ENCODE measurements at places on chromosomes 13 and 19.

DNA sequence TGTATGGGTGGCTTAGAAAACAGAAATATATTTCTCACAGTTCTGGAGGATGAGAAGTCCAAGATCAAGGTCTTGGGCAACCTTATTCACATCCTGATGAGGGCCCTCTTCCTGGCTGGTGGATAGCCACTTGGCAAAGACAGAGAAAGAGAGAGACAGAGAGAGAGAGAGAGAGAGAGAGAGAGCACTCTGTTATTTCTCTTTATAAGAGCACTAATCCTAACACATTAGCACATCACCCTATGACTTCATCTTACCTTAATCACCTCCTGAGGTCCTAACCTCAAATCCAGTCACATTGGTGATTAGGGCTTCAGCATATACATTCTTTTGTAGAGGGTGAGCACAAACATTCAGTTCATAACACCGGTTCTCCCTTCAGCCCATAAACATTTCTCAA lies 430.3 kb downstream of the EFNB2 start:
- DNase-seq: no peak

DNA sequence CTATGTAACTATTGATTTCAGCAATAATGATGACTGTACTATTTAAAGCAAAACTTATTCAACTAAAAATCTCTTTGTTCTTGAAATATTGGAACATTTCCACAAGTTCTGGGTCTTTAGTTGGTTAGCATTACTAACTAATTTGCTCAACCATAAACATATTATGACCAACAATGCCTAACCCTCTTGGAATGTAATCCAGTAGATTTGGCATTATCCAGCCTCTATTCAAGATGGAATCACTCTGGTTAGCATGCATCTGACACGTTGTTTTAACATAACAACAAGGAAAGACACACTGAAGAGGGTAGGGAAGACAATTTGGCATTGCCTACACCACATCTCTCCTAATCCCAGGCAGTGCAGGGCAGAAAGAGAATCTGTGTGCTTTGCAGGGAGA lies 941.3 kb upstream of the PCDH20 start:
- DNase-seq: no peak

GRCh38 chr19:3096267-3096901 lies 2.2 kb downstream of the GNA11 start:
- no peak for DNase-seq

- DNase-seq: no peak
Measured at GRCh38 chr13:67200183-67200582, 30.0 kb downstream of the PCDH9 start.

GRCh38 chr13:19713186-19713965 lies 69.4 kb downstream of the PSPC1 start:
- DNase-seq: no peak

DNA sequence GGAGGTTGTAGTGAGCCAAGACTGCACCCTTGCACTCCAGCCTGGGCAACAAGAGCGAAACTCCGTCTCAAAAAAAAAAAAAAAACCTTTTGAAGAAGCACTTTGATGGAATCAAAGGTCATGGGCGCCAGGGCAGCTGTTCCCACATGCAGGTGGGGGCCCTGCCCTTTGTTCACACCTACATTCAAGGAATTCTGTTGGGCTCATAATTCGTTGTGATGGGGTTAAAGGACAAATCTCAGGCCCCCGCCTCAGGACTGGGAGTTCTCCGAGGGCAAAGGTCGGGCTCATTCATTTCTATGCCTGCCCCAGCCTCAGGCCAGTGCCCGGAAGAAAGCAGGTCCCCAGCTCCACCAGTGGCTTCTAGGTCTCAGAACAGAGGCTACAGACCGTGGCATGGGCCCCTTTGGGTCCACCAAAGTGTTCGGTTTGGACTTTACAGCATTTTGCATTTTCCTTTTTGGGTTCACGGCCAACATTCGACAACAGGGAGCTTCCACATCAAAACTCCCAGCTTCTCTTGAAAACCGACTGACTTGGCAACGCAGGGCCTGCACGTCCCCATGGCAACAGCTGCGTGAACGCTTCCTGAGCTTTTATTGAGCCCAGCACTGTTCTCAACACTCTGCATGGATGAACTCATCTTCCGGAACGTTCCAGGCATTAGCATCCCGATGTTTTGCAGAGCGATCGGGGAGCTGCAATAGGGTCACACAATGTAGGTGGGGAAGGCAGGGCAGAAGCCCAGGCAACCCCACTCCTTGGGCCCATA lies 10.1 kb upstream of the GTF2F1 start:
- DNase-seq: no peak

DNA sequence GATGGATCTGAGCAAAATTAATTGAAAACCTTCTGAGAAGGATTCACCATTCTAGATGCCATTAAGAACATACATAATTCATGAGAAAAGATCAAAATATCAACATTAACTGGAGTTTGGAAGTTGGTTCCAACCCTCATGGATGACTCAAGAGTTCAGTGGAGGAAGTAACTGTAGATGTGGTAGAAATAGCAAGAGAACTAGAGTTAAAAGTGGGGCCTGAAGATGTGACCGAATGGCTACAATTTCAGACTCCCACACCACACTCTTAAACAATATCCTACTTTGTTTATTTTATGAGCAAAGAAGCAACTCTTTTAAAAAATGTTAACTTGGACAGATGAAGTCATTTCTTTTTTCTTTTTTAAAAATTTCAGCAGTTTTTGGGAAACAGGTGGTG lies 354.3 kb downstream of the KLF12 start:
- no peak for DNase-seq

DNA sequence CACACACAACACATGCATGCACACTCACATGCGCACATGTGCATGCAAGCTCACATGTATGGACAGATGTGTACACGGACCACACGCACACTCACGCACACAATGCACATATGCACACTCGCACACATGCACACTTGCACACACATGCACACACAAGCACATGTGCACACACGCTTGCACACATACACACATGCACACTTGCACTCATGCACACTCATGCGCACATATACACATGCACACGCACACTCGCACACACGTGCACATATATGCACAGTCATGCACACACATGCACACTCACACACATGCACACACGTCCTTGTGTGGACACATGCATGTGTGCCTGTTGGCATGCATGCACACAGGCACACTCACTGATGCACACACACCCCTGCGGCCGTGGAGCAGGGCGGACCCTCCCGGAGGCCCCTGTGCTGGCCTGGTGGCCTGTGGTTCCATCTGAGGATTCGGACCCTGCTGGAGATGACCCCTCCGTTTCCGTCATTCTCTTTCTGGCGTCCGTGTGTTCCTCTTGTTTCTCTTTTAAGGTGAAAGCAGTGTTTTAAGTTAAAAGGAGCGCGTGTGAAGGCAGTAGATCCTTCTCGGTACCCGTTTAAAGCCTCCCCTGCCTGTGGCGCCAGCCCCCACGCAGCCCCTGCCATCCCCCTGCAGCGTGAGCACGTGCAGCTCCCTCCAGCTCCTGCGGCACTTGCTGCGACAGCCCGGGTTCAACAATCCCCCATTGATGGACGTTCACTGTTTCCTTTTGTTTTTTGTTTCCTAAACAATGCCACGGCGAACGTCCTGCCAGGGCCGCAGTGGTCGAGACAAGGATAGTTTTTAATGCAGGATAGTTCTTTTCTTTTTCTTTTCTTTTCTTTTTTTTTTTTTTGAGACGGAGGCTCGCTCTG lies 5.6 kb downstream of the NDUFS7 start:
- no peak for DNase-seq

GRCh38 chr19:35363001-35363590 lies 4.8 kb downstream of the FFAR3 start:
- no peak for DNase-seq

DNA sequence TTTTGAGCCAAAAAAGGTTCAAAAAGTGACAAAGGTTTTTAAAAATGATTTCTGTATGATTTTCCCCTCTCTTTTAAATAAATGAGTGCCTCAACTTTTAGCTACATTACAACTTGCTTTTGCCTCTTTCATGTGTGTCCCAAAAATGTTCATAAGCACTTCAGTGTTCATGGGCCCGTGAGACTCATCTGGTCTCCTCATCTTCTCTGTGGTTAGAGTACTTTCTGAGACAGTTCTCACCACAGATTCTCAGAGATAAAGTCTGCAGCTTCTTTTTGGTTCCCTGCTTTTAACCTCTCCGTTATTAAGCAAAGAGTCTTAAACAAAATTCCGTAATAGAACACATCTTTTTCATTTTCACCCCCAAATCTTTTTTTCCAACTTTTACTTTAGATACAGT lies 156.9 kb downstream of the DLEU7 start:
- no peak for DNase-seq

DNA sequence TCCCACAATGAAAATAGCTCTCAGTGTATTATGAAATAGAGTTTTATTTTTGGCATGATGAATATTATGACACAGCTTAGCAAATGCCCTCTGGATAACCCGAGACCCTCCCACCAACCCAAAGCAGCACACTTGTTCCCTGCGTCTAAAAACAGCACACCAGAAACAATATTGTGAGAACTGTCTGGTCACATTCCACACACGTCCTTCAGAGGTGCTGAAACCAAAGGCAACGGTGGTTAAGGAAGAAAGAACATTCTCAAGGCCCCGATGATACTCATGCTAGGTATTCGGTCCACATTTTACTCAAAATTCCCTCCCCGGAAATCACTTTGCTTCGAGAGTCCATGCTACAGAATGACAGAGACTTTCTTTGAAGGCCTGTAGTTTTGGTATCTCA lies 156.7 kb downstream of the SLC7A1 start:
- DNase-seq: no peak

DNA sequence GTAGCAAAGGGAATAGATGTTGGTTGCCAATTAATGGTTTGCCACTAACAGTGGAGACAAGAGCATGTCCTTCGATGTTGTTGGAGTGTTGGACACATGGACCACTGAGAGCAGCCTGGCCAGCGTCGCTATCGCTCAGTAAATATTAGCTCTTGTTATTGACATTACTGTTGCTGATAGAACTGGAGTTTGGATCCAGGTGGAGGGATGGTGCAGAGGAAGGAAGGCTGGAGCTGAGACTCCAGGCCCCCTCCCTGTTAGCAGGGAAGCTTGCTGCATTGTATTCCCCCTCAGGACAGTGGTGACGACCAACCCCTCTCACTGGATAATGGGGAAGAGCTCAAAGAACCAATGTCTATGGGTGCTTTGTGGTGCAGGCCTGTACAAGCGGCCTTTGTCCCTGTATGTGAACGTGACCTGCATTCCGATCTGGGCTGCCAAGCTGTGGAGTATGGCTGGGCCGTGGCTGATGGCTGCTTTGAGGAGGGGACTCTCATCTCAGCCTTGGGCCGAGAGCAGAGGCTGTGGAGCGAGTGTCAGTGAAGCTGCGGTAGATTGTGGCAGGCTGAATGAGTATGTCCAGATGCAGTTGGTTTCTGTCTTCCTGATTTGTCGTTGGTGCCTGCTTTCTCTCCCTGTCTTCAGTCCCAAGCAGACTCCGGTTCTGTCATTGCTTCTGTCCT lies 7.0 kb downstream of the CLASRP start:
- DNase-seq: no peak

DNA sequence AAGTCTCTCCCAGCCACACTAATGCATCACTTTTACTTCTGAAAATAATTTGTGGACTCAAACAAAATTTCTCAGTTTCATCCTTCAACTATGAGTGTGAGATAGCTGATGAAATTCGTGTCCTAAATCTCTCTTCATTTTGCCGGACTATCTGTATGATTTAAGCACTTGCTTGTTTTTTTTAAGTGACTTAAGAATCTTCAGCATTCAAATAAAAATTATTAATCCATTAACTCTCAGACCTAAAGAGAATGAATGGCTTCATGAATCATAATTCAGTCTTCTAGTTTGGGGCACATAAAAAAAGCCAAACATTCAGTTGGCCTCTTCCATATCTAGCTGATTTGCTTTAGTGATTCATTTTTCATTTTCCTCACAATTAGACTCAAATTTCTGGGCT lies 579.5 kb downstream of the DCT start:
- DNase-seq: no peak

- DNase-seq: no peak
Measured at GRCh38 chr13:39401046-39401705, 201.8 kb downstream of the LHFPL6 start.

GRCh38 chr13:46698014-46698413 lies 98.9 kb downstream of the ESD start:
- DNase-seq: no peak

DNA sequence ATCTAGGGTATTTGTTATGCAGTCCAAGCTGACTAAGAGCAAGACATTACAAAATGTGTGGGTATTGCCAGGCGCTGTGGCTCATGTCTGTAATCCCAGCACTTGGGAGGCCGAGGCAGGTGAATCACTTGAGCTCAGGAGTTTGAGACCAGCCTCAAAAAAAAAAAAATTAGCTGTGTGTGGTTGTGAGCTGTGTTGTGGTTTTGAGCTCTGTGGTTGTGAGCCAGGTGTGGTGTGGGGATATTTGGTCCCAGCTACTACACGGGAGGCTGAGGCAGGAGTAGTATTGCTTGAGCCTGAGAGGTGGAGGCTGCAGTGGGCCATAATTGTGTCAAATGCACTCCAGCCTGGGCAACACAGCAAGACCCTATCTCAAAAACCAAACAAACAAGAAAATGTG lies 5.6 kb upstream of the KEAP1 start:
- DNase-seq: no peak

GRCh38 chr13:43908156-43909126 lies 28.7 kb downstream of the LACC1 start:
- DNase-seq: no peak

DNA sequence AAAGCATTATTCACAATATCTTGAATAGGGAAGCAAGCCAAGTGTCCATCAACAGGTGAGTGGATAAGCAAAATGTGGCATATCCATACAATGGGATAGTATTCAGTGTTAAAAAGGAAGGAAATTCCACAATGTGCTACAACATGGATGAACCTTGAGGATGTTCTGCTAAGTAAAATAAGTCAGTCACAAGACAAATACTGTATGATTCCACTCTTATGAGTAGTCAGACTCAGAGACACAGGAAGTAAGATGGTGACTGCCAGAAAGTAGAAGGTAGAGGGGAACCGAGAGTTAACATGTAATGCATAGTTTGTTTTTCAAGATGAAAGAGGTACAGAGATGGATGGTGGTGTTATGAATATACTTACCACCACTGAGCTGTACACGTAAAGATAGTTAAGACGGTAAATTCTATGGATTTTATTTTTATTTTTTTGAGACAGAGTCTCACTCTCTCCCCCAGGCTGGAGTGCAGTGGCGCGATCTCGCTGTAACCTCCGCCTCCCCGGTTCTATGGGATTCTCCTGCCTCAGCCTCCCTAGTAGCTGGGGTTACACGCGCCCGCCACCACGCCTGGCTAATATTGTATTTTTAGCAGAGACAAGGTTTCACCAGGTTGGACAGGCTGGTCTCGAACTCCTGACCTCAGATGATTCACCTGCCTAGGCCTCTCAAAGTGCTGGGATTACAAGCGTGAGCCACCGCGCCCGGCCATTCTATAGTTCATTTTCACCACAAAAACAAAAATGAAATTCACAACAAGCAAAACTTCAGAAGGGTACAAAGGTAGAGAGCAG lies 1.0 kb upstream of the CHAMP1 start:
- DNase-seq: no peak

GRCh38 chr19:48737360-48737998 lies 2.9 kb downstream of the RASIP1 start:
- no peak for DNase-seq

GRCh38 chr19:10514211-10515145 lies 2.8 kb downstream of the S1PR5 start:
- DNase-seq: no peak

GRCh38 chr13:73222627-73223305 lies 164.0 kb downstream of the KLF5 start:
- no peak for DNase-seq

Measured in T1000 (cell line).